ENCODE measurements at places on chromosomes 6 and 20.

DNA sequence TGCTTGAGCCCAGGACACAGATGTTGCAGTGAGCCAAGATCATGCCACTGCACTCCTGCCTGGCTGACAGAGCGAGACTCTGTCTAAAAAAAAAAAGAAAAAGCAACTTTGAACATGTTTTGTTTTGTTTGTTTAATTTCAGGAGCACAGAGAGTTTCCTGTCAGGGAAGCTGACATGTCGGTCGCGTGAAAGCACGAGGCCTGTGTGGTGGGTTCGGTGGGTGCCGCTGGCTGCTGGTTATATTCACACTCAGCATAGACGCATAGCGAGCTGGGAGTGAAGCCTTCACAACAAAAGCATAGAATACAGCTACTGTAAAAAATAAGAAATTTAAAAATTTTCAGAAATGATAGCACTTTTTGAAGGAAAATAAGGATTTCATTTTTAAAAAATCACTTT, 14.5 kb downstream of the MTG2 start:
- no peak for DNase-seq

- DNase-seq = no peak
These were observed 15.3 kb upstream of the MMP9 start for GRCh38 chr20:45993197-45993951.

DNA sequence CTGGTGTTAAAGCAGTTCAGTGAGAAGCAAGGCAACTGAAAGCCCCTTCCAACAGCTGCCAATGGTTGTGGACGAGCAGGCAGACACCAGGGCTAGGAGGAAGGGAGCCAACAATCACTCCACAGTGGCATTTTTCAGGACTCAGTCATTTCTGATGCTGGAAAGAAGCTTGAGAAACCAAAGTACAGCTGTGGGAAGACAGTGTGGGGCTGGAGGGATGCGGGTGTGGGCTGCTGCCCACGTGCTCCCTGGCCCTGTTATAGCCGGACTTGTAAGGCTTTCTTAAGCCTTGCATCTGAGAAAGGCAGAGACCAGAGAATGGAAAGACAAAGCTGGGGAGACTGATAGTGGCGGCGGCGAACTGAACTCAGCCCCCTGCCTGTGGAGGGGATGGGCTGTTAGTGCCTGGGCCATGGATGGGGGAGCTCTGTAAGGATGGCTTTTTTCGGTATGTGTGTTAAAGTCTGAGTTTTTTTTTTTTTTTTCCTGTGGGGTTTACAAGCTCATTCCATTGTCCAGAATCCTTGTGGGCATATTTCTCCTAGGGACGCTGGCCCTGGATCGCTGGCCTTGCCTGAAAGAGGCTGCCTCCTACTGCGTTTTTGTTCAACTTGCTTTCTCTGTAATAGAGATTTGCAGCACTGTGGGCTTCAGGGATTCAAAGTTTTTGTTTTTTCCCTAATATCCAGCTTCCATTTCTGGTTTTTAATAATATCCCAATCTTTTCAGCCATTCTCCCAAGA, 91.7 kb downstream of the GJA10 start:
- DNase-seq = no peak

DNA sequence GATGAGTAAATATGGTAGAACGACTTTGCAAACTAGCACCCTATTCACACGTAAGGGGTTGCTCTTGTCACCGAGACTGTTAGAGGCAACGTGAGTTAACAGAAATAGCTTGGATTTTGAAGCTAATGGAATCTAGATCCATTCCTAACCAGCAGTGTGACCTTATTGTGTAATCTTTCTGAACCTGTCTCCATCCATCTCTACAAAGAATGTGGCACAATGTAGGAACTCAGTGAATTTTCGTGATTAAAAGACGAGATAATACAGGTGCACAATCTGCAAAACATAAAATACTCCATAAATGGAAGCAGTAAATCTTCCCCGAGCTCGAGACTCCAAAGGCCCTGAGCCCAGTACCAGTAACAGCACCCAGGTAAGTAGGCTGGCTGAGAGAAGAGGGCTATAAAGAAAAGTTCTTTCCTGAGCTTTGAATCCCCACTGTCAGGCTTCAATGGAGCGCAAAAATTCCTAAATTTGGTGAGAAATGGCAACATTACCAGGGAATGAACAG, 801 bp upstream of the KIFC1 start:
- no peak for DNase-seq

DNA sequence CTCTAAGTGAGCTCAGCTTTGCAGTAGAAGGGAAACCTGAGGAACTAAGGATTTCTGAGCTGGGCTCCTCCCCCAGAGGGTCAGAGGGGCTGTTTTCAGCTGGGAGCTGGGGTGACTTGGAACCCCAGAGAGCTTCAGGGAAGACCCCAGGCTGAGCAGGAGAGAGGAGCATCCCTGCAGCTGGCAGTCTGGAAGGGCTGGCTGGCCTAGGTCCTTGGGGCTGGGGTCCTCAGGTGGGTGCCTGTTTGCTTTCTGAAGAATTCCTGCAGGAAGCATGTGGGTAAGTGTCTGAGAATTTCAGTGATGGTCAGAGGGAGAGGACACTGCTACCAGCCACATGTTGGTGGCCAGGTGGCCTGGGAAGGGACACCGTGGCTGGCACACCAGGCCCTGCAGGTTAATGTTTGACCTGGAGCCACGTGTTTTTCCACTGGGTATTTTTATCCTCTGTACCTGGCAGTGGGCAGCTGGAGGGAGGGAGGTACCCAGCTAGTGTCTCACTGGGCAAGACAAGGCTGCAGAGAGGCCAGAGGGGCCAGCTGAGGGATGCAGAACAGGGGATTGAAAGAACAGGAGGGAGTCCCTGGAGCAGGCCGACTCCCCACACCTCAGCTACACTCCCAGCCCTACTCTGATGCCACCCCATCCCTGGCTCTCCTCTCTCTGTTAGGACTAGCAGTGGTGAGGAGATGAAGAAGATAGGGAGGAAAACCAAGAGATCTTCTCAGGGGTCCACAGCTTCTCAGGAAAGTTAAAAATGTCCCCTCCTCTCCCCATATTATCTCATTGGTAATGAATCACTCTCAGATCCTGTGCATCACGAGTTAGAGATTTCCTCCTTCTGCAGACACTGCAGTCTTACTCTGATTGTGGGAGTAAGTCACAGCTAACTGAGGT, 143.6 kb downstream of the VEGFA start:
- DNase-seq = no peak

DNA sequence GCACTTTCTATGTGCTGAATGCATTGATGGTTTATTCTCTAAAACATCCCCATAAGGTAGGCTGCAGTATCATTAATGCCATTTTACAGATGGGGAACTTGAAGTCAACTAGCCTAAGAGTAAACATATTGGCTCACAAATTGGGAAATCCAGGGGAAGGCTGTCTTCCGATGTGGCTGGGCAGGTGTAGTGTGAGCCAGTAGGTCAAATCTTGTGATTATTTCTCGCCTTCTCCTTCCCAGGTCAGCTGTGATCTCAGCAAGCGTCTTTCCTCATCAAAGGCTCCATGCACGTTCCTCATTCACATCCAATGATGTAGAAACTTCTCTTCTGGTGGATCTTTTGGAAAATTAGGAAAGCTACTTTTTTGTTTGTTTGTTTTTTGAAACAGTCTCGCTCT, 94.1 kb upstream of the SHLD1 start:
- DNase-seq = no peak

- no peak for DNase-seq
These were observed 22.8 kb downstream of the RGS17 start for GRCh38 chr6:153108315-153108714.

DNA sequence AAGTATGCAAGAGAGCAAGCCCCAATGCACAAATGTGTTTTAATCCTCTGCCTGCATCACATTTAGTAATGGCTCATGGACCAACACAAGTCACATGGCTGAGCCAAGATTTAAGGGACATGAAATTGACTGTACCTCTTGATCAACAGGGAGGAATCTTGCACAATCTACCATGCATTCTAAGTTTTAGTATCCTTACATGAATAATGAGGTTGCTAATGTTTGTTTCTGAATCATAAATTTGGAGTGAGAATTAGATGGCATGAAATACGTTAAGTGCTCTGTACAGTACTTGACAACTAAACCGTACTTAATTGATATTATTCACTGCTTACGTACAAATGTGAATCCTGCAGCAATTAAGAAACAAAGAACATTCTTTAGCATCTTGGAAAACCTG, 553.8 kb upstream of the JAG1 start:
- DNase-seq = no peak

DNA sequence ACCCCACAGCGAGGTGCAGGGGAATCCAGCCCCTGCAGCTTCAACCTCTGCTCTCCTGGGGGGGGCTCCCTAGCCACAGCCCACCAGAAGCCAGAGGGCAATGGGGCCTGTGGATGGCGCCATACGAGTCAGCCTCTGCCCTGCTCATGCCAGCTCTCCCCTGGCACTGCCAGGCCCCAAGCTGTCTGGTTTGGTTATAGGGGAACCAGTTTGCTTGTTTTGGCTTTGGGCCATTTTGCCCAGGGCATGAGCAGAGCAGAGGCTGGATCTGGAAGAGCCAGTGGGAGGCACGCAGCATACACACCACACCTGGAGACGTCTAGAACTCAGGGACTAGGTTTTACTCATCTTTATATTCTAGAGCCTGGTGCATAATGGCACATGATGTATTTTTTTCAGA, 66.7 kb upstream of the SLC22A16 start:
- DNase-seq = no peak

DNA sequence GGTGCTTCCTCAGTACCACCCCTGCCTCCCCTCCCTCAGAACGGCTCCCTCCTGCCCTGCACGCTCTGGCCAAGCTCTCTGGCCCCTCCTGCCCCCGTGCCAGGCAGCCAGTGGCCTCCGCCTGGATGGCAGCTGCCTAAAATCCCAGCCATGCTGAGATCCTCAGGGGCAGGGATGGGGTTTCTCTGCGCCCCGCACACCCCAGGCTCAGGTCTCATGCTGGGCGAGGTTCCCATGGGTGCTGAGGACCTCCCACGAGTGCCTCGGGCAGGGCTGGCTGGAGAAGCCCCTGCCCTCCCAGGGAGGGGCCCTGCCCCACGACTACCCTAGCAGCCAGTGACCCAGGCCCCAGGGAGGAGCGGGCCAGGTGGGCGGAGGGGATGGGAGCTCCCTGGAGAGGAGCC, 2.7 kb downstream of the PTK6 start:
- no peak for DNase-seq

- DNase-seq = no peak
These were observed 247.9 kb downstream of the CDH4 start for GRCh38 chr20:61499859-61500554.

GRCh38 chr20:41670631-41671030, 52.5 kb upstream of the CHD6 start:
- DNase-seq = no peak

GRCh38 chr6:131916847-131917246, 34.3 kb downstream of the CCN2 start:
- DNase-seq = no peak

GRCh38 chr6:162345051-162345511, 382.5 kb downstream of the PRKN start:
- DNase-seq = no peak

GRCh38 chr20:24863356-24863755, 85.7 kb upstream of the CST7 start:
- no peak for DNase-seq

DNA sequence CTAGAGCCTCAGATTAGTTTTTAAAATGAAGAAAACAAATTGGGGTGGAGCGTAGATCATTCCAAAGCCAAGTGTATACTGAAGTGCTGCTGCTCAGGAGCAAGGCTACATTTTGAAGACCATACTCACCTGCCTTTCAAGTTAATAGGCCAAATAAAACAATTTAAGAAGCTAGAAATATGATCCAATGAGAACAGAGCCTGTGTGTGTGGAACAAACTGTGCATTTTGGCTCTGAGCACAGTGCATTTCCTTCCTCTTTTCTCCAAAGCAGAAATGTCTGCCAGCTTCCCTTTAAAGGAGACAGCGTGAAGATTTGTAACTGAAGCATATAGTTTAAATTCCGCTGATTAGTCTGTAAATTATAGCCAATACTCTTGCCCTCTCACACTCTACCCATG, 3.2 kb upstream of the IFNGR1 start:
- DNase-seq = no peak

DNA sequence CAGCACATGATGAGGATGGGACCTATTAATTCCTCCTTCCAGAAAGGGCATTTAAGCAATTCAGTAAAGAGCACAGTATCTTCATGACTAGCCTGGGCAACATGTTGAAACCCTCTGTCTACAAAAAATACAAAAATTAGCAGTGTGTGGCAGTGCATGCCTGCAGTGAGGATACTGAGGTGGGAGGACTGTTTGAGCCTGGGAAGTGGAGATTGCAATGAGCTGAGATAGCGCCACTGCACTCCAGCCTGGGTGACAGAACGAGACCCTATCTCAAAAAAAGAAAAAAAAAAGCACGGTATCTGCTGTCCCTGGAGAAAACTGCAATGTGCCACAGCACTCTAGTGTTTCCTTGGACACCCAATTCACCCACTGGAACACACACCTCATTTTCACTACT, 18.4 kb downstream of the SAMD3 start:
- DNase-seq = no peak

DNA sequence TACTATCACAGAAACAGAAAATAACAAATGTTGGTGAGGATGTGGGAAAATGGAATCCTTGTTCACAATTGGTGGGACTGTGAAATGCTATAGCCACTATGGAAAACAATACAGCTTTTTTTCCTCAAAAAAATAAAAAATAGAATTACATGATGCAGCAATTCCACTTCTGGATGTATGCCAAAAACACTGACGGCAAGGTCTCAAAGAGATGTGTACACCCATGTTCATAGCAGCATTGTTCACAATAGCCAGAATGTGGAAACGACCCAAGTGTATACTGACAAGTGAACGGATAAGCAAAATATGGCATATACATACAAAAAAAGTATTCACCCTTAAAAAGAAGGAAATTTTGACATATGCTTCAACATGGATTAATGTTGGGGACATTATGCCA, 213.4 kb downstream of the KHDC1L start:
- no peak for DNase-seq

- DNase-seq = no peak
These were observed 405.3 kb upstream of the HS3ST5 start for GRCh38 chr6:114747995-114748625.

DNA sequence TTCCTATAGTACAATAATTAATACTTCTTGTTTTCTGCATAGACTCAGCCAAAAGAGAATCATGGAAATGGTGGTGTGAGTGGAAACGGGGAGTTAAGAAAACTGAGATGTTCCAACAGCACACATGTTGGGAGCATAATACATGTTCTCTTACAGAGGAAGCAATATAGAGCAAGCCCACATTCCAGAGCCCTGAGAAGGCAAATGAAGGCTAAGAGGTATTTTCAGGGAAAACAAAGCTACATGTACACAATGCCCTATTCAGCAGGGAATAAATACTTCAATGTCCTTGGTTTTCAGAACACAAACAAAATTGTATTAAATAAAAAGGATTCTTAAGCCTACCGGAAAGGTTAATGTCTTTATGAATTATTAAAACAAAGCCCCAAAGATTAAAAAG, 35.1 kb upstream of the SMIM8 start:
- DNase-seq = no peak

DNA sequence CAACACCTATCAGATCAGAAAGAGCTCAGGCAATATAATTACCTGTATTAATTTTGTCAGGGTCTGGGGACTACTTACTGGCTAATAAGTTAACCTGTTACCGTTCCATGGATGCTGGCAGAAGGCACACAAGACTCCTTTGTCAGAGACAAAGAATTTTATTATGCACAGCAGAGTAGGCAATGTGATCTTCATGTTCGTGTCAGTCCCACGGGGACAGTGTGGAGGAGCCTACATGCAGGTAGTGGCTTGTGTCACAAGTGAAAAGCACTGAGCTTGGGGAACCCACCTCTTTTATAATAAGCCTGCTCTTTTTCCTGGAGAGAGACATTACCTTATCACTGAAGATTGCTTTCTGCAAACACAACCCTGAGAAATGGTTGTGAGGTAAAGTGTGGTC, 96.9 kb downstream of the CD164 start:
- DNase-seq = no peak
